Lower leg skin (tissue), 4 donors: ENCODE measurements at places on chromosomes 2 and 18. TPM values are rescaled to one million over a fixed set of nuclear protein-coding genes. Genes with fewer than 3 reads are reported as not detected.

PSME4 gene
- total RNA-seq: 42.2 TPM

NEMP2 gene
- 1.7 TPM for total RNA-seq

TMEM182 gene
- 0.63 TPM for total RNA-seq

SPDYA gene
- 0.95 TPM for total RNA-seq

GPR75 gene
- 1.2 TPM for total RNA-seq

STAMBP gene
- total RNA-seq: 31.1 TPM

ZNF516 gene
- total RNA-seq: 41.6 TPM

FSHR gene
- total RNA-seq: not detected

STEAP3 gene
- 24.4 TPM for total RNA-seq

MEP1B gene
- not detected for total RNA-seq

DCAF17 gene
- 10.5 TPM for total RNA-seq

SIX3 gene
- not detected for total RNA-seq

TET3 gene
- total RNA-seq: 52.8 TPM

AFF3 gene
- 7.3 TPM for total RNA-seq
